ENCODE measurements at places on chromosomes 2 and 18.

GRCh38 chr2:4139316-4139715, 435.9 kb downstream of the DCDC2C start:
- no peak for DNase-seq

DNA sequence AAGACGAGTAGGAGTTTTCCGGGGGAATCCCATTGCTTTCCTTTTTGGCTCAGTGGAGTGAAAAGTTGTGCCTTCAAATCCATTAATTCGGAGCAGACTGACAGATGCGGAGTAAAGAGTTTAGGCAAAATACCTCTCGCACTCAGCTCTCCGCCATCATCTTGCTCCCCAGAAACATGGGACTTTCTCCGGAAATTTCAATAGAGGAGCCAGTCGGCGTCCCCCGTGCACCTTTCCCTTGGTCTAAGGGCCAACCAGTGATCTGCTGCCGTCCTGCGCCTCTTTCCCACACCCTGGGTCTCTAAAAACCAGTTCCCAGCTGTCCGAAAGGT, 318 bp downstream of the TYW5 start:
- peak; percentile 78 for DNase-seq

- no peak for DNase-seq
These were observed 12.2 kb downstream of the PTPRM start for GRCh38 chr18:7579176-7579917.

DNA sequence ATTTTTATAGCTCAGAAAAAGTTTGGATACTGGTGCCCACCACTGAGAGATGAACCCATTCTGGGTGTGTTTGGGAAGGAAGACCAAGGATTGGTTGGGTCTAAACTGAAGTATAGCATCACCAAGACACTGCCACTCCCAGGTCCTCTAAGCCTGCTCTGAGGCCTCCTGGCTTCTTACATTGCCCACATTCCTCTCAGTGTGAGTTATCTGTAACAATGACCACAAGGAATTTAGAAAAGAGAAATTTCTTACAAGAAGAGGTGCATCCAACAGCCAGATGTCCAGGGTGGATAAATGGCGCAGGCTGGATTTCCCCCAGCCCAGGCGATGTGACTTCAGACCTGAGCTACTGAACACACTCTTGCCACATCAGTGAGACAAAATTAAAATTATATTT, 1.6 kb upstream of the GPR45 start:
- no peak for DNase-seq

DNA sequence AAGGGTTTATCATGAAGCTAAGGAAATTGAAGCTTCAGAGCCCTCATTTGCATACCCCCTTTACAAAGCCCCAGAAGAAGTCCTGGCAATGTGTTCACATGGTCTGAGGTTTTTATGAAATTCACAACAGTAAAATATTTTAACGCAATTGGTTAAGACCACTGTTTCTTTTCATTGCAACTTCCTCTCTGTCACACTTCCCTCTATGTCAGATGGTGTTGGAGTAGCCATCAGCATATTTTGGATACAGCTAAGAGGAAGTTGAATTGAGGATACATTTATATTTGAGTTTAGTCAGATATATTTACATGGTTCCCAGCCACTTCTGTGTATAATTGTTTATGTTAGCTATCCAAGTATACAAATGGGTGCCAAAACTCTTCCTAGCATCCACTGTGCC, 170.0 kb downstream of the TXNL1 start:
- no peak for DNase-seq

GRCh38 chr2:192126912-192127311, 67.8 kb downstream of the TMEFF2 start:
- DNase-seq = no peak

DNA sequence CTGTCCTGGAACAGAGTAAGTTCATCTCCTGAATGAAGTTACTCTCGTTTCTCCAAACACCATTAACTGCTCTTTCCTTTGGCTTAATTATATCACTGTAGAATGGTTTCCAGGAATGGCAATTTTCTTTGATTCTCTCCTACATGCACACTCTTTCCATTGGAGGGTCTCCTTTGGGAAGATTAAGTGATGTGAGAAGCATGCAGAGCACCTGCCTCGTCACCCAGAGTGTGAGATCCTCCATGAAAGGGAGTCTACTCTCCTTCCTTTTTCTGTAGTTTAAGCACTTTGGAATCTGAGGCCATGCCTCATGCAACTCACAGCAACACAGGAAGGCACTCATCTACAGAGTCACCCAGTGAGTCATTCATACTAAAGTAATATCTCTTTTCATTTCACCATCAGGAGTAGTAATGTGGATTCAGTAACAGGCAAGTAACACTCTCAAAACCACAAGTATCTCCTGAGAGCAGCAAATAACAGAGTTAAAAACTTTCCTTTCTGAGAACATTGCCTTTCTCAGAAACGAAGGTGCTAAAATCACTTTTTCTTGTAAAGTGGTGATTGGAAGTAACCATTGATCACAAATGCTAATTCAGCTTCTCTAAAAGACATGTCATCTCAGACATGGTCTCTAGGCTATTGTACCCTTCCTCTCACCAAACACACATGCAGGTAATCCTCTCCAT, 52.8 kb upstream of the IL1RL1 start:
- DNase-seq = no peak

DNA sequence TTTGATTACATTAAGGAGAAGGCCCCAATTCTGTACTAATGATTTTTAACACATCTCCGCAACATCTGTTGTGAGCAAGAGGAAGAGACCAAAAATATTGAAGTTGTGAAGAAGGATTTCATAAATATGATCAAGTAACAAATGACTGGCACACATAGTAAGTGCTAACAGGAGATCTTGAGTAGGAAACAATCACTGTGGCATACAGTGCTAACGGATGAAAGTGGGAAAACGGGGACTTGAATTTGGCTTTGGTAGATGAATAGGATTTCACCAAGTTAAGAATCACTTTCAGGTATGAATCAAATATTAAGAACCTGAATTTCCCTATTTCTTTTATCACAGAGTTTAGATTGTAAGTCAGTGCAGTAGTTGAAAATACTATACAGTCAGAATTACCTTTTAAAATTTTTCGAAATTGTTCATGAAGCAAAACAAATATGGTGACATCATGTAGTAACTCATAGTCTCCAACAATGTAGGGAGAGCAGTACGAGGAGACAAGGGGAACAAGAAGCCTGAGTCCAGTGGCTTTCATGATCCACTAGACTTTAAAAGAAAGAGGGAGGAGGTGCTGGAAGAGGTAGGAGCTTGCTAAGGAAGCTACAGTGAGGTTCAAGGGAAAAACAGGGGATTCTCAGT, 16.3 kb downstream of the CWC22 start:
- no peak for DNase-seq

GRCh38 chr2:233264667-233265066, 13.2 kb downstream of the ATG16L1 start:
- no peak for DNase-seq

GRCh38 chr18:34358923-34359322, 134.2 kb upstream of the NOL4 start:
- no peak for DNase-seq

GRCh38 chr2:221610255-221610654, 38.2 kb upstream of the EPHA4 start:
- DNase-seq = no peak

DNA sequence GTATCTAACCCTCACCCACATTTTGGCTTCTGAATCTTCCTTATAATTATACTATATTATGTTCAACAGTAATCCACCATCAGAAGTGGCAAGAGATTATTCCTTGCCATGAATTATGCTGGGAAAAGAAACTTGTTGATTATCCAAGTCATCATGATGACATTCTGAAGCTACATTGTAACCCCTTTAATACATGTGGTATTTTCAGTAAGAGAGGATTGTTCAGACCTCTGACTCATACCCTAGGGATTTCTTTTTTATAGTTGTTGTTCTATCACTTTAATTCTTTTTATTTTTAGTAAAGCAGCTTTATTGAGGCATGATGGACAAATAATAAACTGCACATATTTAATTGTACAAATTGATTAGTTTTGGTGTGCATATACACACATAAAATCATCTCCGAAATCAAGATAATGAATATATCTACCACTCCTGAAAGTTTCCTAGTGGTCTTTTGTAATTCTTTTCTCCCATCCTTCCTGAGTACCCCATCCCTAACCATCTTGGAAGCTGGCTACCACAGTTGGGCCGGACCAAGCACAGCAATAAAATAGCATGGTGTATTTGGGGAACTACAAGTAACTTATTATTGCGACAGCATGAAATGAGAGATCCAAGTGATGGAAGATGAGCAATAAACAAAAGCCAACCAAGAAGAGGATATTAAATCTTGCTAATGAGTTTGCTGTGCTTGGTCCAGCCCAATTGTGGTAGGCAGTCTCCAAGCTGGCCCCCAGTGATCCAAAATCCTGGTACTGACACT, 159.9 kb downstream of the BARD1 start:
- no peak for DNase-seq

DNA sequence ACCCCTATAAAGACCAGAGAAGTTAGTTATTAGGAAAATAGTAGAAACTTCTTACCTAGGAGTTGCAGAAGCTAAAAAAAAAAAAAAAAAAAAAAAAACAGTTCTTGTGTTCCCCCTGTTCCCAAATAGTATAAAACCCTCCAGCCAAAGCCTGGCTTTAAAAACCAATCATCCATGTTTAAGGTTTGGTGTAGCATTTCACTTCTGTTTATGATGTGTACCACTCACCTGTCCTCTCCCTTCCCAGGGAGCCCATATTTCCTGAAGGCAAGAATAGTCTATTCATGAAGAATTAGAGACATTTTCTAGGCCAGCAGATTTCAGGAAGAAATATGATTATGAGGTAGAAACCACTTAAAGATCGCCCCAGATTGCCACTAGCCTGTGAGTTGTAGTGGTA, 273.6 kb downstream of the SETBP1 start:
- peak; percentile 37 for DNase-seq

DNA sequence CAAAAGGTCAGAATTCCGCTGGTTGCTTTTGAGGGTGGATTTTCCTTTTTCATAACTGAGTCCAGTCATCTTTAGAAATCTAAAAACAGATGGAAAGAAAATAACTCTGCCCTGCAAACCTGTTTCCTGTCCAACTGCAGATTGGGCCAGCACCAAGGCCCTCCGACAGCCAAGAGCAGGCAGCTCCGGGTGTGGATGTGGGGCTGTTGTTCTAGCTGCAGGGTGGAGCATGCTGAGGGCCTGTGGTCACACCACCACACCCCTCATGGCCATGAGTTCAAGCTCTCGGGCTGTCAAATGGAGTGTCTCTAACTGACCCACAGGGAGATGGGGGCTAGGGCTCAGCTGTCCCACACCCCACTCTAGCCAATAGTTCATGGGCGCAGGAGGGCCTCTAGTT, 69.3 kb upstream of the BZW1 start:
- DNase-seq = no peak

GRCh38 chr2:211477537-211478275, 921.3 kb downstream of the CPS1 start:
- DNase-seq = no peak

GRCh38 chr18:63160172-63160995, 159.2 kb downstream of the BCL2 start:
- no peak for DNase-seq

GRCh38 chr2:148124271-148124670, 103.4 kb downstream of the MBD5 start:
- DNase-seq = no peak

- no peak for DNase-seq
These were observed 91.6 kb downstream of the ACKR3 start for GRCh38 chr2:236661061-236661761.

GRCh38 chr18:13336841-13337240, 118.3 kb downstream of the LDLRAD4 start:
- DNase-seq = no peak

- no peak for DNase-seq
These were observed 19.5 kb upstream of the KCNE4 start for GRCh38 chr2:223032187-223033142.

GRCh38 chr2:43513796-43514195, 82.0 kb downstream of the THADA start:
- no peak for DNase-seq

- DNase-seq = no peak
These were observed 35.3 kb downstream of the ACVR1C start for GRCh38 chr2:157593411-157593810.

DNA sequence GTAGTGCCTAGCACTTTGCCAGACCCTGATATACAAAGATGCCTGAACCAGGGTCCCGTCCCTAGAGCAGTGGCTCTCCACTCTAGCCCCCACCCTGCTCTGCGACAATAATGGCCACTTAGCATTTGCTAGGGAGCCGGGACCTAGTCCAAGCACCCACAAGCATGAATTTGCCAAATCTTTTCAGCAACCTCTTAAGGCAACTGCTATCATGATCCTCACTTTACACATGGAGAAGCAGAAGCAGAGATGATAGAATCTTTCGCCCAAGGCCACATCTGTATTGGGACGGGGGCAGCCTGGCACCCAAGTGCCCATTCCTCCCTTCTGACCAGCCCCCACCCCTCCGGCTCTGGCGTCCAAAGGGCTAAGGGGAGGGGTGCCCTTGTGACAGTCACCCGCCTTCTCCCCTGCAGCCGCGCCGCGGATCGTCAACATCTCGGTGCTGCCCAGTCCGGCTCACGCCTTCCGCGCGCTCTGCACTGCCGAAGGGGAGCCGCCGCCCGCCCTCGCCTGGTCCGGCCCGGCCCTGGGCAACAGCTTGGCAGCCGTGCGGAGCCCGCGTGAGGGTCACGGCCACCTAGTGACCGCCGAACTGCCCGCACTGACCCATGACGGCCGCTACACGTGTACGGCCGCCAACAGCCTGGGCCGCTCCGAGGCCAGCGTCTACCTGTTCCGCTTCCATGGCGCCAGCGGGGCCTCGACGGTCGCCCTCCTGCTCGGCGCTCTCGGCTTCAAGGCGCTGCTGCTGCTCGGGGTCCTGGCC, 13.0 kb downstream of the SIGLEC15 start:
- no peak for DNase-seq

DNA sequence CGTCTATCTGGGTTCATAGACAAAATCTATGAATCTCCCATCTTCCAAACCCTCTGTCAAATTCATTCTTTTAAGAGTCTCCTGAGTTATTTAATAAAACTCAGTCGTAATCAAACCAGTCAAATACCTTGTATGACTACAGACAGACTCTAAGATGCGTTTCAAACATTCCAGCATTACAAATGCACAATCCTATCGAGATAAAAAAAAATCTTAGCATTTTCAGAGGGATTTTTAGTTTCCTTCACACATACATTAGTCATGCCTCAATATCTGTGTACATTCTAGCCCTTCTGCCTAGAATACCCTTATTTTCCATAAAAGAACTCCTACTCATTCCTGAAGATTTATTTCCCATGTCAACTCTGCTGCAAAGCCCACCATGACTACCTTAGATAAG, 96.5 kb downstream of the CSRNP3 start:
- no peak for DNase-seq

- no peak for DNase-seq
These were observed 281.6 kb upstream of the STON1 start for GRCh38 chr2:48248251-48248933.

DNA sequence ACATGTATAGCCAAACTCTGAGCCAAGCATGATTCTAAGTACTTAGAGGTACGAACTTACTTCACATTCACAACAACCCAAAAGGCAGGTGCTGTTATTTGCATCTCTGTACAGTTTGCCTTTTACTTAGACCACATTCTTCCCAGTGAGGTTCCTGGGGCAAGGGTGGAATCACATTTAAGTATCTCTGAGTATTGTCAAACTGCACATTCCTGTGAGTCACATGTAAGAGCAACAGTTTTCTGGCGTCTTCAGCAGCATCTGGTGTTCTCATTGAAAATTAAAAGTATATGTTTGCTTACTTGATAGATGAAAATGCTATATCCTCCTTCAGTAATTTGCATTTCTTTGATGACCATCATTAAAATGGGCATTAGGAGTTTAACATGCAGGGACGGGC, 119.1 kb downstream of the UXS1 start:
- no peak for DNase-seq
